ENCODE measurements at places on chromosomes 6 and 20. TPM values are rescaled to one million over a fixed set of nuclear protein-coding genes. Genes with fewer than 3 reads are reported as not detected.

PKHD1 gene
- not detected for total RNA-seq

NEDD9 gene
- total RNA-seq = 0.55 TPM

ASCC3 gene
- total RNA-seq = 97.2 TPM

C20orf202 gene
- total RNA-seq = not detected

STX11 gene
- 0.55 TPM for total RNA-seq

HLA-DRB5 gene
- not detected for total RNA-seq

SPDEF gene
- under 0.01 TPM for total RNA-seq

CNBD2 gene
- total RNA-seq = 1.6 TPM

COQ3 gene
- 3.0 TPM for total RNA-seq

PRIM2 gene
- 54.0 TPM for total RNA-seq

SPATS1 gene
- not detected for total RNA-seq

BCAS4 gene
- 11.7 TPM for total RNA-seq

GRM1 gene
- total RNA-seq = under 0.01 TPM

RNF217 gene
- 16.8 TPM for total RNA-seq

TSPO2 gene
- not detected for total RNA-seq

PPIL6 gene
- total RNA-seq = 6.9 TPM

OLIG3 gene
- not detected for total RNA-seq

TRIM38 gene
- 8.1 TPM for total RNA-seq

GLP1R gene
- total RNA-seq = not detected

PPP1R16B gene
- not detected for total RNA-seq

ARHGAP18 gene
- 15.6 TPM for total RNA-seq

POU3F2 gene
- not detected for total RNA-seq

SLC22A7 gene
- total RNA-seq = not detected

TRIM10 gene
- not detected for total RNA-seq

HRH3 gene
- total RNA-seq = not detected

UST gene
- 35.4 TPM for total RNA-seq

DEFB125 gene
- not detected for total RNA-seq

PDE7B gene
- total RNA-seq = 58.1 TPM

SLC52A3 gene
- total RNA-seq = not detected

OXT gene
- total RNA-seq = 0.18 TPM

PARD6B gene
- total RNA-seq = 0.37 TPM

PLCB1 gene
- total RNA-seq = 50.3 TPM

GTSF1L gene
- total RNA-seq = not detected

CPNE5 gene
- 0.55 TPM for total RNA-seq

GHRH gene
- not detected for total RNA-seq

TPD52L2 gene
- total RNA-seq = 112 TPM

LY6G6F gene
- not detected for total RNA-seq

BPI gene
- total RNA-seq = not detected
